ENCODE measurements at places on chromosomes 13 and 19.

DNA sequence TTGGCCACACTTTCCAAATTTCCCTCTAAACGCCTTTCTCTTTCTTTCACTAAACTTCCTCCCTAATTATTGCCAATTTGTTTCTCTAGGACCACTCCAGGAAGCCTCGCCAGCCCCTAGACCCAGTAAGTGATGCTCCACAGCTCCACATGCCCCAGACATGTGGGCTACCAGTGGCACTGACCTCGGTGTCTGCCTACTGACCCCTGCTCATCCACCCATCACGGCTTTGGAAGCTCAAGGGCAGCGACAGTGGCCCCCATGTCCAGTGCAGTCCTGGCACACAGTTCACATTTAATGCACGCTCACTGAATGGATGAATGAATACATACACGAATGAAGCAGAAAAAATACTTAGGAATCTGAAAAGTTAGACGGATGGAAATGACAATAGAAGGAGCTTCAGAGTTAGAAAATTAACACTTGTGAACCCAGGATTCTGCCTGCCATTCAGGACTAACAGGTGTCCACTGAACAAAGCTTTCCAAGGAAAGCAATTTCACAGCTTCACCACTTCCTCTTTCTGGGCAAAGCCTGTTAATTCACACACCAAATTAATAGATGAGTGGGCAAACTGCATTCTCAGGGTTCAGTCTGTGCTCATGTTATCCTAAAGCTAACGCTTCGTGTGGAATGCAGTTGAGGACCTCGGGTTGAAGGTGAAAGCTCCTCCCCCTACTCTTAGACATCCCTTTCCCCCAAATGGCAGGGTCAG, 50.9 kb downstream of the CCDC70 start:
- DNase-seq = no peak

- no peak for DNase-seq
Measured at GRCh38 chr19:35784503-35785338, 9.4 kb downstream of the ARHGAP33 start.

DNA sequence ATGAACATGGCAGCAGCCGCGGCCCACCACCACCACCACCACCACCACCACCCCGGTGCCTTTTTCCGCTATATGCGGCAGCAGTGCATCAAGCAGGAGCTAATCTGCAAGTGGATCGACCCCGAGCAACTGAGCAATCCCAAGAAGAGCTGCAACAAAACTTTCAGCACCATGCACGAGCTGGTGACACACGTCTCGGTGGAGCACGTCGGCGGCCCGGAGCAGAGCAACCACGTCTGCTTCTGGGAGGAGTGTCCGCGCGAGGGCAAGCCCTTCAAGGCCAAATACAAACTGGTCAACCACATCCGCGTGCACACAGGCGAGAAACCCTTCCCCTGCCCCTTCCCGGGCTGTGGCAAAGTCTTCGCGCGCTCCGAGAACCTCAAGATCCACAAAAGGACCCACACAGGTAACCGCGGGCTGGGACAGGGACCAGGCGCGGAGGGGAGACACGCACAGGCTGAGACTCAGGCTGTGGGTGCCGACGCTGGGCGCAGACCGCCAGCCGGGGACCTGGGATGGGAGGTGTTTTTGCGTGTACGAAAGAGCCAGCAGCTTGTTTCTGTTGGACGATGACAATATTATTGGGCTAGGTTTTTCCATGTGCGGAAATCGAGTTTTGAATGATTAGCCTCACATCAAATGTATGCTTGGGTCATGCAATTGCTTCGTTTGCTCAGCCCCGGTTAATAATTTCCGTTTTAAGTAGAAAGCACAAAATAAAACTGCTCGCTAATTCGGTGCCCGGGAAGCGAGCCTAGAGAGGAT, 1.3 kb downstream of the ZIC2 start:
- DNase-seq = no peak

DNA sequence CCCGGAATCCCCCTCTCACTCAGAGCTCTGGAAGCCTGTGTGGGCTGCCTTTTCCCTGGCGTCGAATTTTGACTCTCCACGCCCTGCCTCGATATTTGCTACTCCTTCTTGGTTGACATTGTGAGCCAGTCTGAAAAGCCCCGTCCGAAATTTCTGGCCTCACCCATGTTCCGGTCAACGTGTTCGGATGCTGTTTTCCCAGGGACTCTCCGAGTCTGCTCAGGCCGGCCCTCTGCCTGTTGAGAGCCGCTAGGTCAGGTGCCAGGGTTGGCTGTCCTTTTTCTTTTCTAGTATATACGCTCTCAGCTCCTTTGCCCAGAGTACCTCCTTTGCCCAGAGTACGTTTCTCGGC, 6.8 kb upstream of the DGKH start:
- DNase-seq = peak; percentile 16

- DNase-seq = no peak
Measured at GRCh38 chr13:114063545-114064449, 68.6 kb downstream of the RASA3 start.

DNA sequence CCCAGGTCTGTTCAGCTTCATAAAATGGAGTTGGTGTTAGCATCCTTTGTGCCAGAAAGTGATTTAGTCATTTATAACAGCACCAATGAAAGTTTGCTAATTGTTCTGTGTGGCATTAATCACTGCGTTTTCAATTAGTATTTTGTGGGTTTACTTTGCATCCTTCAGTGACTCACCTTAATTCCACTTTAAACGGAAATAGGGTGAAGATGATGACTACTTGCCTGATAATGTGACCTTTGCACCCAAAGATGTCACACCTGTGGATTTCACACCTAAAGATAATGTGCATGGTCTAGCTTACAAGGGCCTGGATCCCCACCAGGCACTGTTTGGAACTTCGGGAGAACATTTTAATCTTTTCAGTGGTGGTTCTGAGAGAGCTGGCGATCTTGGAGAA, 15.0 kb downstream of the GPATCH1 start:
- DNase-seq = no peak

- no peak for DNase-seq
Measured at GRCh38 chr13:51771418-51772104, 32.4 kb downstream of the DHRS12 start.

All from NCI-H1930 (cell line).